Posterior vena cava (tissue), 2 donors: ENCODE measurements at places on chromosomes 12 and 14. TPM values are rescaled to one million over a fixed set of nuclear protein-coding genes. Genes with fewer than 3 reads are reported as not detected.

CCDC88C gene
- total RNA-seq: 14.9 TPM

PTHLH gene
- total RNA-seq: 1.8 TPM

FBRSL1 gene
- total RNA-seq: 34.0 TPM

ALDH1L2 gene
- 56.8 TPM for total RNA-seq

DYRK4 gene
- 37.5 TPM for total RNA-seq

GLIPR1L1 gene
- total RNA-seq: not detected

SERPINA9 gene
- not detected for total RNA-seq

LBHD2 gene
- total RNA-seq: not detected

NAV3 gene
- 17.4 TPM for total RNA-seq

GRCh38 chr12:54372113-54372806 lies 8.0 kb upstream of the GPR84 start:
- no peak for DNase-seq

- DNase-seq: no peak
Observed at GRCh38 chr12:30416631-30417030, 279.0 kb downstream of the IPO8 start.

GRCh38 chr14:71554959-71555612 lies 377.1 kb upstream of the RGS6 start:
- DNase-seq: no peak

DNA sequence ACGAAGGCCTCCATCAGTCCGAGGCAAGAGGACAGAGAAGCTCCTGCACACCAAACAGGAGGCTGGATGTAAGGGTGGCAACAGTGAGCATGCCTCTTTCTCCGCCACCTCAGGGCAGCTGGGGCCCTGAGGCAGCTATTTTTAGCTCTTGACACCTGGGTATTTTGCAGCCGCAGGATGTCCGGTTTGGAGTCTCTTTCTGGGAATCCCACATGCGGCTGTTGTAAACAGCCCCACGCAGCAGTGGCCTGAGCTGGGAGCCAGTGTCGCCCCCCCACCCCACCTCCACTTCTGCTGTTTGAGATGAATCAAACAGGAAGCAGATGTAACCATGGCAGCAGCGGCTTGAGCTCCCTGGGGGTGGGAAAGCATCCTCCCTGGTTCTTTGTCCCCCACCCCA lies 11.7 kb downstream of the HDAC7 start:
- DNase-seq: no peak

DNA sequence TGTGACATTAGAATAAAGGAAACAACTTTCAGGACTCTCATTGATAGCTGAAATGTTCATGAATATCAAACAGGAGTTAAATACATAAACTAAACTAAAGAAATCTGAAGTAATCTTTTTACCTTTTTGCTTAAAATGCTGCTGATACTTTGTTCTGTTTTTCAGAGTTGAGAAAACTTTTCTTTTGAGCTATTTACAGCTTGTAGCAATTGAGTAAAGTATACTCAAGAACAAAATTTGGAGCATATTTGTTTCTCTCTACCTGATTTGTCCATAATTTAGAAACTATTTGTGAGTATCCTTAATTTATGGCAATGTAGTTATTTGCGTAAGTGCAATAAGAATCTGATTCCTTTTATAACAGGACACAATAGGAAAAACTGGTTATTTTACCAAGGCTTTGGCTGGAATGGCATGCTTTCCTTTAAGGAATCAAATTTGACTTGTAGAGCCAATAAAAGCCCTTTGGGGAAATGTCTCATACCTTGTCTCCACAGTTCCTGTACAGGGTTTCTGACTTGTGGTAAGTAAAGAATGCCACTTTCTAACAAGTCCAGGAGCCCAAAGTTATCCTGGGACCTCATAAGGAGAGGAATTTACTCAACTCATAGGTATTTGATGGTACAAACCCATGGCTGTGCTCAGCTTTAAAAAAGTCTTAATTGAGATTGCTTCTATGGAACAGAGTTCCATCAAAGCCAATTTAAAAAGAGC lies 195.7 kb downstream of the TMEM117 start:
- DNase-seq: no peak

DNA sequence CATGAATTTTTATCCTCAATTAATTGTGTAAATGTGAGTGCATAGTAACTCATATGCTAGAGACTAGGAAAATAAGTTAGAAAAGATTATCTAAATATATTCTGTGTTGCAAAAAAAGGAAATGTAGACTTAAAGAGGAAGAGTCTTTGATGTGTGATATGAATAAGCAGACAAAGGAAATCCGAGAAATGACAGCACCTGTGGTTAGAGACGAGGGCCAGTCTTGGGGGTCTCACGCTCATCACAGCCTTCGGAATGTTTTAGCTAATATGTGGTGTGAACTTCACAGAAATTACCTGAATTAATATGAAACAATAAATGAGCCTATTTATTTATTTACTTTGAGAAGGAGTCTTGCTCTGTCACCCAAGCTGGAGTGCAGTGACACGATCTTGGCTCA lies 11.6 kb downstream of the ATP6V0A2 start:
- no peak for DNase-seq

DNA sequence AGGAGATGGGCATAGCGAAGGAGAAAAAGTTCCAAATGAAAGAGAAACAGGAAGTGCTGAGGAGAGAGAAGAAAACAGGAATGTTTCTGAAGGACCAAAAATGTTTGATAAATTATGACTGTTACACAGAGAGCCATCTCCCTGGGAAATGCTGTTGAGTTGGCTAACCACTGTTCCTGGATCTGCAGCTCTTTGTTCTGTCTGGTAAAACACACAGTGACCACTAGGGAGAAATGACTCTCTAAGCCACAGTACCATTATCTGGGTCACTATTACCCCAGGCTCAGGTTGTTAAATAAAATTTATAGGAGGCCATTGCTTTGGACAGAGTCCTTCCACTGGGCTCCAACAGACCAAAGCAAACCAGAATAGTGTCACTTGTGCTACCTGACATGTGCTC lies 219.3 kb downstream of the CRADD start:
- DNase-seq: no peak

DNA sequence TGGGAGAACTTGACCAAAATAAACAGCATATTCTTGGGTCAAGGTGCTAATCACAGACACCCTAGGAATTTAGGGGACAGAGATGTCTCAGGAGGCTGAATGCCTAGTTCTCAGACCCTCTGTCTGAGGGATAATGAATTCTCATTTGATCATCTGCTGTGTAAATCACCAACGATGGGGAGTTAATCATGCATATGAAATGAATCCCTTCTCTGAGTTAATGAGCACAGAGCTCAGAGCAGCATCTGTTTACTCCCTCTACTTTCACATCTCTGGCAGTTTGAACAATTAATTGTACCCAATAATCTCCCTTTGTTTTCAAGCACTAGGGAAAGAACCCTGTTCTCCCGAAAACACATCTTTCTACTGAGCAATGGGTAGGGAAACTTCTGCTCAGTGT lies 129.4 kb upstream of the SRRM4 start:
- DNase-seq: no peak

GRCh38 chr12:86186449-86186848 lies 69.7 kb downstream of the MGAT4C start:
- no peak for DNase-seq

DNA sequence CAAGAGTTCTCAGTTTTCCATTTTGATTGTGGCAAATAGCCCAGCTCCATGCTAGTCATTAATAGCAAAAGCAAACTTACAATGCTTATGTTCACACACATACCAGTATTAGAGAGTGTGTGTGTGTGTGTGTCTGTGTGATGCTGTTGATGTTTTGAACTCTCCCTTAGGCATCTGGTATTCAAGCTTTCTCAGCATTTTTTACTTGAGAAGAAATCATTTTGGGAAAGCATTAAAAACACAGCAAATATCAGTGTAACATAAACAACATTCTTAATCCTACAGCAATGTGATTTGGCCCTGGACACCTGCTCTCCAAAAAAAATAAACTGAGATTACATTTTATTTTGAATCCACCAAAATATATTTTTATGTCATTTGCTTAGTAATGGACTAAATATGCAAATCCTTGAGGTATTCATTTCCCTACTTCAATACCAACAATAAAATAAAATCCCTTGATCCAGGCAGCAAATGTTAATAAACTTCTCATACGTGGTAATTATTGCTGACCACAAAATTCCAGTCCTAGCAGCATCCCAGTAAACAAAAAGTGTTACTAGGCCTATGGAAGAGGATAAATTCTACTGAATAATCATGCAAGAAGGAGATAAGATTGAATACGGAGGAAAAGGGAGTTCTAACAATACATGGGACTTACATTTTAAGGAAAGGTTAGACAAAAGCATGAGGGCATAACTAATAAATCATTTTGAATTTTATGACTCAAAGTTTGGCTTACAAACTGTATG lies 249.5 kb upstream of the CLEC14A start:
- no peak for DNase-seq

- no peak for DNase-seq
Observed at GRCh38 chr14:75711105-75711795, 50.2 kb downstream of the TTLL5 start.

DNA sequence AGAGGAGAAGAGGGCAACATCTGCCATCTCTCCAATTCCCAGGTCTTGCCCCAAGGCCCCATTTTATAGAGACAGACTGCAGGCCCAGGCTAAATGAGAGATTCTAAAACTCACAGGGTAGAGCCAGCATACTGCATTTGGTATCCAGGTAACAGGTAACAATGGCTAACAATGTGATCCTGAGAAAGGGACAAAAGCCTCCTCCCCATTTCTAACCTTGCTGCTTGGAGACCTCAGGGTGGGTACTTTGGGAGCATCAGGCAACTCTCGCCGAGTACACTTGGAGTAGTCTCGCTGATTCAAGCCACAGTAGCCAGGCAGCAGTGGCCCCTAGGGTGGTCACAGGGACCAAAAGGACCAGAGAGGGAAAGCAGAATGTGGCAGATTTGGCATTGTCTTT lies 162.6 kb upstream of the PLEKHA5 start:
- DNase-seq: no peak

DNA sequence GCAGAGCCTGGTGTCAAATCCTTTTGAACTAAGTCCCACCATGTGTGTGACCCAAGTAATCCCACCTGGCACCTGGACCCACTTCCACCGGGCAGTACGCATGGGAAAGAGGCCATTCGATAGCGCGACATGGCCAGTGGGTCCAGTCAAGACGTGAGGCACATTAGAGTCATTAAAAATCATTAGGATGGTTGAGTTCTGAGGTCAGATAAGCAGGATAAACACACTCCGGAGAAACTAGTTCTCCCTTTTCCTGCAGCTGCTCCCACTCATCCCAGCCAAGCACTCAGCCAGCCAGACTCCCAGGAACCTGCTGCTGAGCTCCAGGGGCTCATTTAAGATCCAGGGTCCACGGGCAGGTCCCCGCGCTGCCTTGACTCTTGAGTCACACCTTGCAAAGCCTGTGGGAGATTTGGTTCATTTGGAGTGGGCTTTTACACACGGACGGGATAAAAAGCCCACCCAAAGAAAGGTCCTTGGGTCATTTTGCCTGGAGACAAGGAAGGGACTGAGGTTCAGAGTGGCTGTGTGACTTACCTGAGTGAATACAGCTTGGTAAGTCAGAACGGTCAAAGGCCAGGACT lies 313.9 kb downstream of the BCL11B start:
- peak; percentile 64 for DNase-seq

GRCh38 chr14:91899806-91900205 lies 32.5 kb upstream of the TC2N start:
- DNase-seq: no peak

DNA sequence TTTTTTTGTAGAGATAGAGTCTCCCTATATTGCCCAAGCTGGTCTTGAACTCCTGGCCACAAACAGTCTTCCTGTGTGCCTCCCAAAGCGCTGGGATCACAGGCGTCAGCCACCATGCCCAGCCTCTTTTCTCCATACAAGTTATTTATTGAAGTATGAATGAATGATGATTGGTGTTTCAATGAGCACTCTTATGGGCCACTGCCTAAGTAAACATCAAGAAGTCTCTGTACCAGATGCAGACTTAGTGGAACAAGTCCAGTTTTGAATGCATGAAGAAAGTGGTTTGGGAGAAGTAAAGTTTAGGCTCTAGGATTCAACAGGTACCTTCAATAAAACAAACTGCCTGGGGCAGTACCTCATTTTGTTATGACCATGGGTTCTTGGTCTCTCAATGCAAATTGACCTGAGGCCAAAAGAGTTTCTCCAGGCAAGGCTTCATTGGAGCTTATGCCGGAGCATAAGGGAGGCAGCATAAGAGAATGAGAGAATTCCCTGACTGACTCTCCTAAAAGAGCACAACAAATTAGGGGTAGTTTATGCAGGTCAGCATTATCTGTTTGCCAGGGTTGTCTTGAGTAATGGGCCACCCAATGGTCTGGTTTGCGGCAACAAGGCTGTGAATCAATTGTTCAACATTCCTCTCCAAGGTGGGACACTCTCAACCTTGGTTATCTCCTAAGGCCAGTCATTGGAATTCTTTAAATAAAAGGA lies 1.1 kb upstream of the GMFB start:
- DNase-seq: no peak

GRCh38 chr12:169528-170370 lies 44.2 kb downstream of the SLC6A12 start:
- no peak for DNase-seq

DNA sequence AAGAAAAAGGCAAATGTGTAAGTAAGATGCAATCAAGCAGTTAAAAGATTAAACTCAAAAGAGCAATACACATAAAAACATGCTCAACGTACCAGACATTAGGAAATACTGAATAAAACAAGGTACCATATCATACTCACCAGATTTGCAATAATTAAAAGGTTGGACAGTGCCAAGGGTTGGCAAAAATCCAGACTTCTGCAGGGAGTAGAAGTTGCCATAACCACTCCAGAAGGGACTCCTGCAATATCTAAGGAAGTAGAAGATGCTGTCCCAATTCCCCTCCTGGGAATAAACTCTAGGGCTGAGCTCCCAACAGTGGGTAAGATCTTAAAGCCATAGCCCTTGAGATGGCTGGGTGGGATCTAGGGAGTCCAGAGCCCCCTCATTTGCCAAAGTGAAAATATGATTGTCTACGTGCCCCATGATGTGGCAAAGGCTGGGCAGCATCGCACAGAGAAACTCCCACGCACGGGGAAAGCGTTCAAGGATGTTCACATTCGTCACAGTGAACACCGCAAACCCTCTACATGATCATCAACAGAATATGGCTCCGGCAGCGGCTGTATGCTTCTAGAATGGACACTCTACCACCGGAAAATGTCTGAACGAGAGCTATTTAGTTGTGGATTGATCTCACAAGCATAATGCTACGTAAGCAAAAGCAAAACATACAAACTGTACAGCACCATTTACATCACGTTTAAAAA lies 12.3 kb downstream of the KCTD10 start:
- peak; percentile 58 for DNase-seq

GRCh38 chr14:74685921-74686678 lies 26.8 kb downstream of the AREL1 start:
- no peak for DNase-seq

DNA sequence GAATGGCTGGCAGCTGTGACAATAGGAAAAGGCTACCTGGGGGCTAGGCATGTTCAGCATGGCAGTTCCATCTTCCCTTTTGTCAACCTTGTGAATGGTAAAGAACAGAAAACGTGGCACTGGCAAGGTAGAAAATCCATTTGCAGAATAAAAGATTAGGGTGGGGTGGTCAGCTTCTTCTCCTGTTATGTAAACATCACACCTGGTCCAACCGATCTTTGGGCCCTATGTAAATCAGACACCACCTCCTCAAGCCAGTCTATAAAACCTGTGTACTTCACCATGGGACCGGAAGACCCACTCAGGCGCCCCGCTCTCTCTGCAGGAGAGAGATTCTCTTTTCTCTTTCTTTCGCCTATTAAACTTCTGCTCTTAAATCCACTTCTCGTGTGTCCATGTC lies 19.6 kb upstream of the TMEM30B start:
- DNase-seq: no peak
